Globus pallidus (tissue), 1 donor: ENCODE measurements at places on chromosomes 12 and 14.

- DNase-seq, result no peak
Measured at GRCh38 chr14:98959410-98959809, 312.6 kb downstream of the BCL11B start.

- DNase-seq, result no peak
Measured at GRCh38 chr12:100995201-100995600, 200.6 kb downstream of the ANO4 start.

DNA sequence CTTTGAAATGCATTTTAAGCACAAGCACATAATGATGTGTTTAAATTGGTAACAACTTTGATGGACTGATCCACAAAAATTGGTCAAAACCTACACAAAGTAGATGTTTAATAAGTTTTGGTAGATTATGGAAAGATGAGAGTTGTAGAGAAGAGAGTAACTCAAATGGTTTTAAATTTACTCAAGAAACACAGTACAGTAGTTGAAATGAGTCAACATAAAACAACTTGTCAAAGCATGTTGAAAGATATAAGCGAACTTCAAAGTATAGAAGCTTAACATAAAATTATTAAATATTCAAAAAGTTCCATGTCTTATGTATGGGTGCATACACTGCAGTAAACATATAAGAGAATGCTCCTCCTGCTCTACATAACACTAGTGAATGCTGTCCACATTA, 49.4 kb downstream of the KITLG start:
- DNase-seq, result no peak

GRCh38 chr12:11882301-11883019, 188.3 kb upstream of the BCL2L14 start:
- no peak for DNase-seq

- DNase-seq, result no peak
Measured at GRCh38 chr14:20002319-20002718, 356 bp downstream of the OR4Q2 start.

GRCh38 chr12:99529966-99530365, 117.6 kb upstream of the GARIN6 start:
- DNase-seq, result no peak

DNA sequence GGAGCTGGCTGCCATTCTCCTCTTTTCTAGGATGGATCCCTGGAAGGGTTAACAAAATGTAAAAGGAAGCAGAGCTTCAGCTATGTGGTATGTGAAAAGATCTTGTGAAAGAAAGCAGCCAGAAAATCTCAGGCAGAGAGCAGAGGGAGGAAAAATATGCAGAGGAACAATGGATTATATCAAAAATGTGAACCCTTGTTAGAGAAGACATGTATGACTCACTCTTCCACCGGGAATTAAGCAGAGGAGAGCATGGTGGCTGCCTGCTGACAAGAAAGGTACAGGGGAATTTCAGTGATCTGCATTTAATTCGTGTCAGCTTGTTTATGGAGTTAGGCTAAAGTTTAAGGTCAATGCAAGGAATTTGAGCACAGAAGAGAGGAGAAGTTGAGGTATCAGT, 46.3 kb downstream of the KCNA1 start:
- DNase-seq, result no peak

DNA sequence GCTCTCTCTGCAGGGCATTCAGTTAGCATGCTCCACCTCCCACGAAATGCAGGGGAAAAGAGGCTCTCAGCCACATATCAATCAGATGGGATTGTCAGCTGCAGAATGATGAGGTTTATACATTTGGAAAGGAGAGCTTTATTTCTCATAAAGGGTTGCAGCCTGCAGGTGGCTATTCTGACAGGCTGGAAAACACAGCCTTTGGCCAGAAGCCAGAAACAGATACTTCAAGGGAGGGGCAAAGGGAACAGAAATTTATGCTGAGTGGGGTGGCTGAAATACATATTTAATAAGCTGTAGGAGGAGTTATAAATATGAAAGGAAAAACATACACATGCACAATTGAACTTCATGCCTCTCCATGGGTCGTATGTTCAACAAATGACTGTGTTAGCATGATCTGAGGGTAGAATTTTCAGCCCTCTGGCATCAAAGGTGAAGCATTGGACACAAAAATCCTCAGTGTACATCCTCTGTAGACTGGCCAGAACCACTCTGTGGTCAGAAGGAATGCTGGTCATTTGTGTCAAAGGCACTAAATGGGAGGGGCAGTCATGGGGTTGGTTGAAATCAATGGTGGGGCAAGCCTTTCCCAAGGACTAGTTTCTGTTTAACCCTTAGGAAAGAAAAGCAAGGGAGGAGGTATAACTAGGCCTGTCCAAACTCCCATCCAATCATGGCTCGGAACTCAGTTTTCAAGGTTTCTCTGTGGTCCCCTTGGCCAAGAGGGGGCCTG, 62.4 kb downstream of the TMX1 start:
- DNase-seq, result no peak

- DNase-seq, result no peak
Measured at GRCh38 chr12:110351119-110351518, 52.4 kb downstream of the ANAPC7 start.

DNA sequence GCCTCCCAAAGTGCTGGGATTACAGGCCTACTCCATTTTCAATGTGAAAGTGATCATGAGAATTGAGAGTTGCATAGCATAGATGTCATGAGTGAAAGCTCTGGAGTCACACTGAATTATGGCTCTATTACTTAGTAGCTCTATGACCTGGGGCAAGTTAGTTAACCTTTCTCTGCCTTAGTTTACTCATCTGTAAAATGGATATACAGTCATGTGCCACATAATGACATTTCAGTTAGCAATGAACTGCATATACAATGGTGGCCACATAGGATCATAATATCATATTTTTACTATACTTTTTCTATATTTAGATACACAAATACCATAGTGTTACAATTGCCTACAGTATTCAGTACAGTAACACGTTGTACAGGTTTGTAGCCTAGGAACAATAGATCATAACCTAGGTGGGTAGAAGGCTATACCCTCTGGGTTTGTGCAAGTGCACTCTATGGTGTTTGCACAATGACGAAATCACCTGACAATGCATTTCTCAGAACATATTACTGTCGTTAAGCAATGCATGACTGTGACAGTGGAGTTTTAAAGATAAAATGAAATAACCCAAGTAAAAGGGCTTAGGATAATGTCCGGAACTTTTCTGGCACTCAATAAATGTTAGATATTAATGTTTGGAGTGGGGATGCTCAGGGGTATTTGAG, 53.1 kb downstream of the ZFYVE26 start:
- no peak for DNase-seq

DNA sequence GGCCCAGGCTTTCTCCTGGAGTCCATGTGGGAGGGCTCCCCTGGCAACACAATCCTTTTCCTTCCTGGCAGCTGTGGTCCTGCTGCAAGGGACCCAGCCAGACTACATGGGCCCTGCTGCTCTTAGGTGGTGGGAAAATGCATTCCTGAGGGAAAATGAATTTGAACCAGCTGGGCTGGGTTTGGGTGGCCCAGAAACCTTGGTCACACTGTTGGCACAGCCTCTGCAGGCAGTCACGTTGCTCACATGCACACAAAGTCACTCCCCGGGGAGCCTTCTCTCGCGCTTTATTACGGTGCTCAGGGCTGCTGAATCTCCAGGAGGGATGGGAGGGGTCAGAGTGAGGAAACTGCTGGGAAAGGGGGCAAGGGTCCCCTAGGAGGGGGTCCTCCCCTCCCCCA, 17.2 kb downstream of the PLEKHG3 start:
- peak; percentile 50 for DNase-seq

GRCh38 chr12:2759733-2760132, 35.0 kb upstream of the FKBP4 start:
- DNase-seq, result no peak

DNA sequence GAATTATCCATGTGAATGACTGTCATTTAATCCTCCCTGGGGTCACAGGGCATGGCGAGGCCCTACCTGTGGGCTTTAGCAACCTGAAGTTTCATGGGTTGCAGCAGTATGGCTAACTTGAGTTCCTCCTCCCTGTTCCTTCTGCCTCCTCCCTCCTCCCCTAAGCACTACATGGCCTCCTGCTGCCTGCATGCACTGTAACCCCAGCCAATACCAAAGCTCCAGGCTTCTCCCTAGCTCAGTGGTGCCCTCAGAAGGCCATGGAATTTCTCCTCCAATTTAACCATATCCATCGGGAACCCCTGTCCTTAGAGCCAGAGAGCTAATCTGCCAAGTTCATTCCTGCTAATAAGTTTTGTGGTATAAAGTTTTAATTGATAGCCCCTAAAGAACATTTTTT, 95.1 kb downstream of the NT5DC3 start:
- DNase-seq, result no peak

- no peak for DNase-seq
Measured at GRCh38 chr14:39107591-39107996, 4.6 kb upstream of the SEC23A start.

- DNase-seq, result no peak
Measured at GRCh38 chr14:69260861-69261564, 1.1 kb downstream of the GALNT16 start.

- DNase-seq, result no peak
Measured at GRCh38 chr12:68573406-68573805, 37.3 kb upstream of the RAP1B start.

DNA sequence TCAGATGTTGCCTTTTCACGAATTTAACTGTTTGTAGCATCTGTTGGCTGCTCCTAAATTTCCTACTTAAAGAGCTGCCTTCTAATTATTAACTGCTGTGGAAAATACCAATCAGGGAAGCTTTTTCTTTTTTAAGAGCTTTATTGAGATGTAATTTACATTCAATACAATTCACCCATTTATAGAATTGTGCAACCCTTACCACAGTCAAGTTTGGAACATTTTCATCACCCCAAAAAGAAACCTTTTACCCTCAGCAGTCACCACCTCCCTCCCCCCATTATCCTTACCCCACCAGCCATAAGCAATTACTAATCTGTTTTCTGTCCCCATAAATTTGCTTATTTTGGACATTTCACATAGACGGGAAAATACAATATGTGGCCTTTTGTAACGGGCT, 1.4 kb downstream of the PCNX4 start:
- DNase-seq, result no peak

- DNase-seq, result no peak
Measured at GRCh38 chr12:80165746-80166145, 66.4 kb downstream of the OTOGL start.

GRCh38 chr14:71324767-71325272, 417.6 kb downstream of the PCNX1 start:
- DNase-seq, result no peak

GRCh38 chr12:113469224-113469948, 2.3 kb downstream of the LHX5 start:
- no peak for DNase-seq

DNA sequence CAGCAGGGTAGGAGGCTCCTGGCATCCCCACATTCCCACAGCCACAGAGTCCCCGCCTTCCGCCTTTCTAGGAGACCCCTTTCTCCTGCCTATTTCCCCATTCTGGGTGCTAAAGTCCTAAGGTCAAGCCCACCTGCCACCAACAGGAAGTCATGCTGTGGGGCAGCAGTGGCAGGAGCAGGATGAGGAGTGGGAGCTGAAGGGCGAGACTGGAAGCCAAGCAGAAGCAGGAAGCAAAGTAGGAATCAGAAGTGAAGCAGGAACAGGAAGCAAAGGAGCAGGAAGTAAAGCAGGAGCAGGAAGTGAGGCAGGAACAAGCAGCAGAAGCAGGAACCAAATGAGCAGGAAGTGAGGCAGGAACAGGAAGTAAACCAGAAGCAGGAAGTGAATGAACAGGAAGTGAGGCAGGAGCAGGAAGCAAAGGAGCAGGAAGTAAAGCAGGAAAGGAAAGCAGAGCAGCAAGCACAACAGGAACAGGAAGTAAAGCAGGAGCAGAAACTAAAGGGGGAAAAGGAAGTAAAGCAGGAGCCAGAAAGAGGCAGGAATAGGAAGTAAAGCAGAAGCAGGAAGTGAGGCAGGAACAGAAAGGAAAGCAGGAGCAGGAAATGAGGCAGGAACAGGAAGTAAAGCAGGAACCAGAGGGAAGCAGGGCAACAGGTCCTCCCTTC, 38.3 kb upstream of the RIMBP2 start:
- peak; percentile 10 for DNase-seq

- no peak for DNase-seq
Measured at GRCh38 chr14:69643430-69644200, 32.2 kb downstream of the SUSD6 start.

GRCh38 chr14:104900639-104901512, 23.8 kb upstream of the PLD4 start:
- no peak for DNase-seq

DNA sequence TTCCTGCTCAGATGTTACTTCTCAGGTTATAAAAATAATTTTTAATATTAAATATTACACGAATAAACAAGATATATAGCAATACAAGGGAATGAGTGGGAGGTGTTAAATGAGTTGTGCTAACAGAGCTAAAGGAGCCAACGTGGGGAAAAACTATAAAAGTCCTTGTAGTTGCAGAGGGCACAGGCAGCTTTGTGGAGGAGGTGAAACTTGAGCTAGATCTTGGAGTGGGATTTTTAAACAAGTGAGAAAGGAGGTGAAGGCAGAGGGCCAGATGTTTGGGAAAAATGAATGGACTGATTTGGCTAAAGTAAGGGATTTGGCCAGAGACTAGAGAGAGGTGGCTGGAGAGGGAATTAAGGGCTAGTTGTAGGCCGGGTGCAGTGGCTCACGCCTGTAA, 5.2 kb upstream of the FKBP11 start:
- no peak for DNase-seq

- no peak for DNase-seq
Measured at GRCh38 chr14:100305324-100306100, 732 bp downstream of the SLC25A29 start.

- no peak for DNase-seq
Measured at GRCh38 chr12:76997011-76997780, 68.2 kb downstream of the E2F7 start.

DNA sequence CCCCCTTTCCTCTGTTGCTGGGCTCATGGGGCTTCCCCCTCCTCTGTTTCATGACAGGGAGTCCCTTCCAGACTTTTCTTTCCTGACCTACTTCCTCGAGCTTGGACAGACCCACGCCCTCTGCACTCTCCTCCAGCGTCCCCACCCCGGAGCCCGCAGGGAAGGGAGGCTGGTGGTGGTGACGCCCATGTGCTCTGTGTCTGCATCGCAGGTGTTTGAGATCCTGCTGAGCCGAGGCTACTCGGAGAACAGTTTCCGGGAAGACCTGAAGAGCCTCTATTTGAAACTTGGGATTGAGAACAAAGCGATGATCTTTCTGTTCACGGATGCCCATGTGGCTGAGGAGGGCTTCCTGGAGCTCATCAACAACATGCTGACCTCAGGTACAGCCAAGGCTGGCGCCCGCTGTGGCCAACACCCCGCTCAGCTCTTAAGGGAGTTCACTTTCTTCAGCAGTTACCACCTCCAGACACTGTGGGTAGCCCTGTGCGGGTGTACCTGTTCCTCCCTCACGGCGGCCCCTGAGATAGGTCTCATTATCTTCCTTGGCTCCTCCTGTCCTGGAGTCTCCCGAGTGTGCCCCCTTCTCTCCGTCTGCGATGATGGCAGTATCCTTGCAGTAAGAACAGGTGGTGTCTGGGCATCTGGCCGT, 85.6 kb downstream of the CCDC92 start:
- no peak for DNase-seq
